Dermis blood vessel endothelial cell (primary cell): ENCODE measurements at places on chromosomes 3 and 15. TPM values are rescaled to one million over a fixed set of nuclear protein-coding genes. Genes with fewer than 3 reads are reported as not detected.

The CCR9 gene
- total RNA-seq: not detected in 2 replicates

The GATA2 gene
- total RNA-seq: 12.9 and 25.0 TPM in 2 replicates

The PRSS50 gene
- not detected in 2 replicates for total RNA-seq

The SERPINI2 gene
- not detected in 2 replicates for total RNA-seq
